MV-4-11 (cell line): ENCODE measurements at places on chromosomes 1 and 21.

- no peak for DNase-seq
Measured at GRCh38 chr1:92701147-92701546, 83.8 kb downstream of the EVI5 start.

DNA sequence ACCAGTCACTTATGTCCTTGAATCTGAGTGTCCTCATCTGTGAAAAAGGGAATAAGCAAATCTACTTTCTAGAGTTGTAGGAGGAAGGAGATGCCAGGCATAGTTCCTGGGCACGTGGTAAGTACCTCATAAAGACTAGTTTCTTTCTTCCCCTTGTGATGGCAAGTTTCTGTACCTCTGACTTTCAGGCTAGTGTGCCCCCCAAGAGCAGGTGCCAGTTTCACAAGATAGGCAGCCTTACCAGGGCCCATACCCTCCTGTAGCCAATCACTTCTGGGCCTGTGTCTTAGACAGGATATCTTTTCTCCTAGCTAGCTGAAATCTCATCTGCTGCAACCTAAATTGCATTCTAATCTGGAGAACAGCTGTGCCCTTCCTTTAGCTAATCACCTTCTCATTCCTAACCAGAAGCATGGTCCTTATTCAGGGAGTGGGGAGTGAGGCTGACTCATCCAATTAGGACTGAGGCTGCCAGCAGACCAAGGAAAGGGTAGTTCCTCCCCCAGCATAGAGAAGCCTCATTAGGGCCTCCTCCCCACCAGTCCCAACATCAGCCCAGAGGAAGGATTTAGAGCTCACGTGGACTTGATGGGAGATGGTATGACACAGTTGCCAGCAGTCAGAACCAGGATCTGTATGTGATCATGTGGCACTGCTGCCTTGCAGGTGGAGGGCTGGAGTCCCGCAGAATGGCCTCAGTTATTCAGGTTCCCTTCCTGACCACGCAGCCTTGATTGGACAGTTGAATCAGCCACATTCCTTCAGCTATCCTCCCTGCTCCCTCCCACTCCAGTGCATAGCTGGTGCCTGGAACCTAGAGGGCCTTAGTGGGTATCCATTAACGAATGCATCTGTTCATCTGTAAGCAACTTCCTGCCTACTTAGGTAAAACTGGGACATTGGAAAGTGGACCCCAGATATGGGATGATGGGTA lies 7.9 kb downstream of the KLHDC8A start:
- DNase-seq = no peak

DNA sequence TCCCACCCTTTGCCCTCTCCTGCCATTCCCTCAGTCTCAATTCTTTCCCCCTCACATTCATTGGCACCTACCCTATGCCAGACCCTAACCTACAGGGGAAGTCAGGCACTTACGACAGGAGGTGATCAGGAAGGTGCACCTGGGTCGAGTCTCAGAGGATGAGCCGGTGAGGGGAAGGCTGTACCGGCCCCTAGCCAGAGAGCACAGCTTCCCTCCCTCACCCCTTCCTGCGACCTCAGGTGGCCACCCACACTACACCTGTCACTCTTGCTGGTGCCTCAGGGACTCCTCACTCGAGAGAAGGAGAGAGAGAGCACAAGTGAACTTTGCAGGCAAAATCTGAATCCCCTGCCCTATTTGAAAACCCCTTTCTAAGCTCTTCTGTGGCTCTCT lies 1.7 kb upstream of the MYOM3 start:
- DNase-seq = no peak

DNA sequence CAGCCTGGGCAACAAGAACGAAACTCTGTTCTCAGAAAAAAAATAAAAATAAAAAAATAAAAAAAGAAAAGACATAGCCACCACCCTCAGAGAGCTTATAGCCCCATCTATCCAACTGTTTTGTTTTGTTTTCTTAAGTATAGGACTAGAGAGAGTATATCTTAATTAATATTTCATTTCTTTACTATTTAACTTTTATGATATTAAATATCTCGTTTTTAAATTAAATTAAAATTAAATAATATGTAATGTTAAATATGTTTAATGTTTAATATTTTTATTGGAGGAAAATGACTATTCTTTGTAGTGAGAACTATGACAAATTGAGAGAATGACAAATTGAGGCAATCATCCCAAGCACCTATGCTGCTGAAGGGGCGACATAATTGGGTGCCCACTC lies 33.1 kb upstream of the YTHDF2 start:
- no peak for DNase-seq

- no peak for DNase-seq
Measured at GRCh38 chr1:48675251-48675650, 101.4 kb downstream of the BEND5 start.

GRCh38 chr1:171279234-171279633 lies 30.9 kb downstream of the FMO1 start:
- DNase-seq = no peak

DNA sequence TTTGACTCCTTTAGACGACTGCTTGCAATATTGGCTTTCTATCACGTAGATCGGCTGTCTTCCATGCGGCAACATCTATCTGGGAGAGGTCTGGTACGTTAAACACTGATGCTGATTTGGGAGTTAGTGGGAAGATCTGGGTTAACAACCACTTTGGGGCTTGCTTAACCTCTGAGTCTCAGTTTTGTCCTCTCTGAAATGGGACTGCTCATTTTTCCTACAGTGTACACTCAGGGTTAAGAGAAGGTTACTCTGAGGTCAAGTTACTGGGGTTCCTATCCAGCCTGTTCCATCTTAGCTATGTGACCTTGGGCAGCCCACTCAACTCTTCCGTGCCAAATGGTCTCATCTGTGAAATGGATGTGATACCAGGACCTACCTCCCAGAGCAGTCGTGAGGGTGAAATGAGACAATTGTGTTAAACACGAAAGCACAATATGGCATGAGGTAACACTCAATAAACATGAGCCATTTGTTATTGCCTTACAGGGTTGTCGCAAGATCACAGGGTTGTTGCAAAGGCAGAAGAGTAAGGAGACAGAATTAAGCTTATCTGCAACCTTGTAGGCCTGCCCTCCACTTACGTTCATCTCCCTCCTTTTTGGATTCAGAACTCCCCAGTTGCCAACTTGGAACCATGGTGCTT lies 5.6 kb downstream of the ABCA4 start:
- no peak for DNase-seq

DNA sequence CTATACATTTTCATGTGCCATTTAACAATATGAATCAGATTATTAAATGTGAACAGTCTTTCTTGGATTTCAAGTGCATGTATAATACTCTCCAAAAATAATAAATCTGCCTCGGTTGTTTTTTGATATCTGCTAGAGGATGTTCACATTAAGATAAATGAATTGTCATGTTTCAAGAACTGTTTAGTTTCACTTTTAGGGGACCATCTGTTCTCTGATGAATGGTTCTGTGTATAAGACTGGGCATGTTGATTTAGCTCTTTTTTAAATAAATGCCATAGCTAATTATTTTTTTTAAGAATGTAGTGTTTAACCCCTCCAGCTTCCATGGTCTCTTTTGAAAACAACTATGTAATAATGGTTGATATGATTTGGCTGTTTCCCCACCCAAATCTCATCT lies 1245.1 kb upstream of the ADGRL4 start:
- DNase-seq = no peak

DNA sequence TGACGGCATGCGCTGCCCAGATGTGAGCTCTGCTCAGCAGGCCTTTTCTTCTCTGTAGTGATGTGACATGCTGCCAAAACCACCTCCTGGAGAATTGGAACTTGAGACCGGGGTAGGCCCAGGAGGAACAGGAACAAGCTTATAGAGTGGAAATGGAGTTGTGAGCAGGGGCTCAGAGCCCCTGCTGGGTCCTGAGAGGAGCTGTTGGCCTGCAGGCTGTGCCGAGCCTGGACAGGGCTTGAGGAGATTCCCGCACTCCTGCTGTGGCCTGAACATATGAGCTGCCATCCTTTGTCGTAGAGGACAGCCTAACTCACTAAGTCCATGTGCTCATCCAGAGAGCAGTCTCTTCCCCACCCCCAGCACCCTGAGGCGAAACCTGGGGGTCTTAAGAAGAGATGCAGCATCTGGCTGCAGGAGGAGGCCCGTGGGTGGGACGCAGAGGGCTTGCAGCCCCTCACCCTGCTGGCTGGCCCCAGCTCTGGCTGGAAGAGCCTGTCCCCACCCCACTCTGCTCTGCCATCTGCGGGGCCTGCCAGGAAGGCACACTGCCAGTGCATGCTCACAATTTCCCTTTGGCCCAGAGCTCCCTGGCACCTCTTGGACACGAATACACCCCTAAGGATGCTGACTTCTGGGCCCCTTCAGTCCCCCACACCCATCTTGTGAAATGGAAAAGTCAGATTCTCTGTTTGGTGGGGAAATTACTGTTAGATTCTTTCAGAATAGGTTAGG lies 42.5 kb downstream of the PTPRF start:
- no peak for DNase-seq
